ENCODE measurements at places on chromosomes 11 and 22.
A peak's percentile ranks its signal among the peaks of the same experiment; 100 is the strongest.

- no peak for DNase-seq
- peaks cover under 1% of the 10 kb centered on the region for H3K27me3 ChIP-seq
- no peak overlapping the region for H3K27ac ChIP-seq
These were observed 32.8 kb downstream of the KCNC1 start for GRCh38 chr11:17767301-17767885.

- H3K27me3 ChIP-seq: no peaks in the 10 kb centered on the region
- no peaks in the 10 kb centered on the region for H3K36me3 ChIP-seq
- DNase-seq: no peak
These were observed 628.1 kb downstream of the METTL15 start for GRCh38 chr11:28736256-28736655.

DNA sequence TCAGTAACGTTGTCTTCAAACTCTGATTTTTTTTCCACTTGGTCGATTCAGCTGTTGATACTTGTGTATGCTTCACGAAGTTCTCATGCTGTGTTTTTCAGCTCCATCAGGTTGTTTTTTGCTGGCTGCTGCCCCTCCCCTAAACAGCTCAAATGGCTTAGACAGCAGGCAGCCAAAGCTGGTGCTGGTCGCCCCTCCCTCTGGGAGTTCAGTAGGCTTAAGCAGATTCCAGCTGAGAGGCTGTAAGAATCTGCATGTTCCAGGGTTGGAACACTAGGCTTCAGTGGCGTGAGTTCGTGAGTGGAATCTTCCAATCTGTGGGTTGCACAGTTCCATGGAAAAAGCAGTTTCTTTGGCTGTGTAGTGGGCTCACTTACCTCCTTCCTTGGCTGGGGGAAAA is 10.3 kb upstream of the FIBIN start:
- DNase-seq: no peak
- no peak overlapping the region for H3K27ac ChIP-seq
- no peaks in the 10 kb centered on the region for H3K27me3 ChIP-seq
- no peaks in the 10 kb centered on the region for H3K4me1 ChIP-seq
- H3K36me3 ChIP-seq: no peaks in the 10 kb centered on the region

GRCh38 chr22:18056807-18057474 is 20.8 kb upstream of the PEX26 start:
- no peaks in the 10 kb centered on the region for H3K36me3 ChIP-seq
- H3K27me3 ChIP-seq: no peaks in the 10 kb centered on the region
- peak overlapping the region; percentile 47 for H3K4me3 ChIP-seq
- peak; percentile 87 for DNase-seq

Data from MM.1S (cell line).